Frontal cortex (tissue), 4 donors: ENCODE measurements at places on chromosomes 2 and 18. TPM values are rescaled to one million over a fixed set of nuclear protein-coding genes. Genes with fewer than 3 reads are reported as not detected.

DNA sequence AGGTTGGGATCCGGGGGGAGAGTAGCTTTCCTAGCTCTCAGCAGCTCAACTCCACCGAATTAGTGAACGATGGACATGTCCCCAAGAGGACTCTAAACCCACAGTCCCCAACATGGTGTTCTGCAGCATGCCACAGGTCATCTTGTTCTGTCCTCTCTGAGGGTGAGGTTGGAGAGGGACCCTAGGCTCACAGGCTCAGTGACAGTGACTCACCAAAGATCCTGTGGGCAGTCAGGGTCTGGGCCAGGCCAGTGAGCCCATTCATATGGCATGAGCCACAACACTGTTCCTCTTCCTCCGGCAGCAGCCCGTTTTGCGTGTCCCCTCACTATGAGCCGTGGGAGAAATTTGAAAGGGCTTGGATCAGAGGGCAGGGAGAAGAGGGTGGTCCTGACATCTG is 2.8 kb upstream of the SLC20A1 start:
- DNase-seq = no peak

DNA sequence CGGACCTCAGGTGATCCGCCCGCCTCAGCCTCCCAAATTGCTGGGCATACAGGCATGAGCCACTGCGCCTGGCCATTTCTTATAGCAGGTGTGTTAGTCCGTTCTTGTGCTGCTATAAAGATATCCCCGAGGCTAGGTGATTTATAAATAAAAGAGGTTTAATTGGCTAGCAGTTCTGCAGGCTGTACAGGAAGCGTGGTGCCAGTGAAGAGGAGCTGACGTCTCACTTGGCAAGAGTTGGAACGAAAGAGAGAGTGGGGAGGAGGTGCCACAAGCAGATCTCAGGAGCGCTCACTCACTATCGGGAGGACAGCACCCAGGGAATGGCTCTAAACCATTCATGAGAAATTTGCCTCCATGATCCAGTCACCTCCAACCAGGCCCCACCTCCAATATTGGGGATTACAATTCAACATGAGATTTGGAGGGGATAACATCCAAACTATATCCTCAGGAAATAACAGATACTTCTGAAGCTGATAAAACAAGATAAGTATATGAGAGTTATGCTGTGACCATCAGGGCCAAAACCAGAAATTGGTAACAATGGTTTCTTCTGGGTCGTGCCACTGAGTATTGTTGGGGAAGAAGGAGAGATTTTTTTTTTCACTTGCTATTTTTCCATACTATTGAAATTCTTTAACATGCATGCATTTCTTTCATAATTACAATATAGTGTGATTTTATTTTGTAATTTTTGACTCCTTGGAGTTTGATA is 7.4 kb upstream of the RMC1 start:
- no peak for DNase-seq

DNA sequence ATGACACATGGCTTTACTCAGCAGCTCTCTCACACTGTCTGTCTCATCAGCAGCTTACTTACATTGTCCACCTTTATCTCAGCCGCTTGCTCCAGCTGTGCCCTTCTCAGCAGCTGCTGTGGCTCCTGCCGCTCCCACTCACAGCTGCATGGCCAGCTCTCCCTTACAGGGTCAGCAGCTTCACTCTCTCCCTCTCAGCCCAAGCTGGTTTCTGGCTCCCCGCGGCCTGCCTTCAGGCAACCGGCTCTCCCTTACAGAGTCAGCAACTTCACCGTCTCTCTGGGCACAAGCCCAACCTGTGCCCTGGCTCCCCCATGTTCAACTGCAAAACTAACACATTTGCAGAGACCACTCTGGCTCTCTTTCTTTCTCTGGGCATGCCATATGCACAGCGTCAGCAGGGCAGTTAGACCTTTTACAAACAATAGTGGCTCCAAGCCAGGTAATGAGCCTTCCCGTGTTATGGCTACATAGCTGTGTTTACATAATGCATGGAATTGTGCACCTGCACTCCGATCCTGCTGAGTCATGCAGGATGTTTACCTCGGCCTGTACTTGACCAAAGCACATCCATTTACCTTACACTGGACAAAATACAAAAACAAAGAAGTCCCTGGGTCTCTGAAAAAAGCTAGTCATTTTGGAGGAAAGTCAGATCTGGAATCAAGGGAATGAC is 167.3 kb downstream of the DOK6 start:
- DNase-seq = no peak

DNA sequence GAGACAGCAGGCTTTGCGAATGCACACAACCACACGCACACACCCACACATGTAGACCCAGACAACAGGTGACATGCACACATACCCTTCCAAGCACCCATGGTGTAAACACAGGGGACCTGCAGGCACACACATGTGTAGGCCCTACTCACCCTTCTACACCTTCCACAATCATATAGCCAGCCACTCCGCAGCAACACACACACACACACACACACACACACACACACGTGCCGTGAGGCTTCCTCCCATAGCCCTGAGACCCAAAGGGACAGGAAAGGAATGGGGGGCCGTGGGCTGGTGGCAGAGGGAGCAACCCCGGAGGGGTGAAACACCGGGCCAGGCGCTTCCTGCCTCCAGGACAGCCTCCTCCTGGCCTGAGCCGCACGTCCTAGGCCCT is 37.4 kb downstream of the BIN1 start:
- no peak for DNase-seq

GRCh38 chr2:5690718-5691220 is 1.4 kb upstream of the SOX11 start:
- no peak for DNase-seq

The PROKR1 gene
- total RNA-seq = 0.82 TPM

GRCh38 chr2:59080451-59081181 is 839.5 kb upstream of the FANCL start:
- no peak for DNase-seq

GRCh38 chr2:143732076-143732475 is 602.9 kb downstream of the ARHGAP15 start:
- DNase-seq = no peak

- DNase-seq = no peak
These were observed 45.8 kb downstream of the WDR7 start for GRCh38 chr18:56696966-56697365.

The PDE1A gene
- 51.0 TPM for total RNA-seq

- no peak for DNase-seq
These were observed 120.6 kb upstream of the CTDP1 start for GRCh38 chr18:79558933-79559416.

DNA sequence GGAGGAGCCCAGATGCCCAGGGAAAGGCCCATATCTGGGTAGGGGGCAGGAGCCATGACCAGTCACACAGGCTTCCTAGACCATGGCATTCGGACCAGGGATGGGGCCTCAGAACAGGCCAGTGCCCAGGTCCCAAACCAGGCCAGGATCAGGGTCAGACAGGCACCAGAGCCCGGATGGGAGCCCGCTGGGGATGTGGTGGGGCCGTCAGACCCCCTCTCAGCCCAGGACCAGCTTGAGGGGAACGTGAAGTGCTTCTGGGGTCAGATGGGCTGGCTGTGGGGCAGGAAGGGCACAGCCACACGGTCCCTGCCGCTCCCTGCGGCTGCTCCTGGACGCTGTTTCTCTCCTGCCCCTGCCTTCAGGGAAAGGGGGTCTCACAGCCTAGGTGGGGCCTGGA is 39.1 kb downstream of the SNED1 start:
- no peak for DNase-seq

- no peak for DNase-seq
These were observed 33.2 kb upstream of the CWC22 start for GRCh38 chr2:180040146-180040925.

GRCh38 chr18:29377346-29377745 is 1200.4 kb upstream of the CDH2 start:
- no peak for DNase-seq

The LYPD6B gene
- 4.5 TPM for total RNA-seq

DNA sequence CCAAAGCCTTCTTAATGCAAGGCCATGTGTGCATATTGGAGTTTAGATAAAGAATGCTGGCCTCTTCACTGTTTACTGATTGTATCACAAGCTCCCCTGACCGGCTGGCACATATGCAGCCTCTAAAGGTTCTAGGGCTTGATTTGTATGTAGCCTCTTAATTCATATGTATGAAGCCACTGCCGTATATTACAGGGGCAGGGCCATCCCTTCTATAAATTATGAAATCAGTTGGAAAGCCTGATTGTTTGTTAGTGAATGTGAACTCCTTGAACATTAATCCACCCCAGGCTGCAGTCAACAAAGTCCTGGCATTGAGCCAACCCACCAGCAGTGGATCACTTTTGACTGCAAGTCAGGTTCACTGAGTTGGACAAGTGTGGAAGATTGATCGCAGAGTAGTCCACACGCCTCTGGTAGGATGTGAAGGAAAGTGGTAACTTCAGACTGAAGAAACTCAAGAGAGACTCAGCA is 61.6 kb upstream of the PARD3B start:
- no peak for DNase-seq

The SLC9A2 gene
- 0.41 TPM for total RNA-seq

GRCh38 chr2:130827502-130828251 is 9.0 kb upstream of the ARHGEF4 start:
- no peak for DNase-seq

The NAT8 gene
- not detected for total RNA-seq

- DNase-seq = no peak
These were observed 12.0 kb upstream of the CRIM1 start for GRCh38 chr2:36343606-36344005.

The ABCG8 gene
- total RNA-seq = 0.41 TPM

GRCh38 chr2:64040161-64040560 is 20.9 kb upstream of the VPS54 start:
- DNase-seq = no peak

The TRAK2 gene
- total RNA-seq = 53.8 TPM

DNA sequence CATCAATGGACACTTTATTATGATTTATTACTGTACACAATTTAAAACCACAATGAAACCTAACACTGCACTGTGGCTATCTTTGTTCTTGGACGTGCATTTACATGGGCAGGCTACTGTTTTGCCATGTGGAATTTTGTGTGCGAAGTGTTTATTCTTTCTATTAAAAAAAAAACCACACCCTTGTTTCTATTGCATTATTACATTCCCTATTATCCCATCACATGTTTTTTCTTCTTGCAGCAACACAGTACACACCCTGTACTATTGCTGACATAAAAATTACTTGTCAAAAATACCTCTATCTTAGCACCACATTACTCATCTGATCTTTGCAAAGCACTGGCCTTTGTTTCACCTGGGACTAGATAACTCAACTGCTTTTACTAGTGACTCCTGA is 1.5 kb downstream of the RNF152 start:
- no peak for DNase-seq

The CAMKMT gene
- 6.5 TPM for total RNA-seq

- no peak for DNase-seq
These were observed 31.0 kb downstream of the MRPL33 start for GRCh38 chr2:27802547-27802946.

GRCh38 chr2:191051177-191051576 is 37.2 kb upstream of the STAT1 start:
- no peak for DNase-seq

- no peak for DNase-seq
These were observed 36.3 kb upstream of the MSTN start for GRCh38 chr2:190098851-190099250.

The ITGA6 gene
- total RNA-seq = 26.5 TPM

GRCh38 chr2:86199834-86200177 is 549 bp downstream of the MRPL35 start:
- DNase-seq = no peak

DNA sequence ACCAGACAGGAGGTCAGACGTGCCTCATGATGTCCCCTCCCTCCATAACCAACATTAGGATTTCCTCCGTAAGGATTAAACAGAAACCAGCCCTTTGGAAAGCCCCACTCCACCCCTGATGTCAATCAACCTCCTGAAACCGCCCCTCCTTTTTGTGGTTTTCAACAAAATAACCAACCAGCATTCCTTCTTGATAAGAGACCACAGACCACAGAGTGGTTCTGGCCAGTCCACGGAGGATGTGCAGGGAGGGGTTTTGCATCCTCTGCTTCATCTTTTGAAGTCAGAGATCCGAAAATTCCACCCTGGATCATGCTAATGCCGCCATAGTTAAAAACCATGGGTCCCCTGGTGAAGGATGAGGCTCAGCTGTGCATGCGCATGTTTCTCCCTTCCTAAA is 180.0 kb upstream of the CCDC150 start:
- DNase-seq = no peak

GRCh38 chr2:235780401-235780800 is 286.6 kb downstream of the AGAP1 start:
- no peak for DNase-seq

DNA sequence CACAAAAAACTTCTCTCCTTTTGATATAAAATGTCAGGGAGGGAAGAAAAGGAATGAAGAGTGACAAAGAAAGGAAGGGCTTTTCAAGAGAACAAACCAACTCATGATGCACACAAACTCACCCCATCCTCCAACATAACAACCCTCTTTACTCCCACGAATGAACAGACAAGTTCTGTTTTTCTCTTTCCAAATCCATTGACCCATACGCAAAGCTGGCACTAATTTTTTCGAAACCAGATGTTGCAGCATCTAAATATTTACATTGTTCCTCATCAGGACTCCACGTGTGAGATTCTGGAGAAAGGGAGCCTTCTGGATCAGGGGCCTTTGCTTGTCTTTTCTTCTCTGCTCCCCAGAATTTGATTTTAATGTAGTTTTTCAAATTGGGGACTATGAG is 143.3 kb upstream of the BCL2L11 start:
- DNase-seq = no peak

- no peak for DNase-seq
These were observed 790.5 kb downstream of the RNF144A start for GRCh38 chr2:7707723-7708122.

DNA sequence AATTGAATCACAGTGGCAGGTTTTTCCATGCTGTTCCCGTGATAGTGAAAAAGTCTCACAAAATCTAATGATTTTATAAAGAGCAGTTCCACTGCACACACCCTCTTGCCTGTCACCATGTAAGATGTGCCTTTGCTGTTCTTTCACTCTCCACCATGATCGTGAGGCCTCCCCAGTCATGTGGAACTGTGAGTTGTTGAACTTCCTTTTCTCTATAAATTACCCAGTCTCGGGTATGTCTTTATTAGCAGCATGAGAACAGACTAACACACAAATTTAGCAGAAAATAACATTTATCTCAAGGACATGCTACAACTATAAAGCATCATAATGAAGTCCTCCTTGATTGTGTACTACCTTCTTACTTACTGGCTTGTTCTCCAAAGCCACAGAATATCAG is 1526.0 kb downstream of the LRP1B start:
- no peak for DNase-seq

DNA sequence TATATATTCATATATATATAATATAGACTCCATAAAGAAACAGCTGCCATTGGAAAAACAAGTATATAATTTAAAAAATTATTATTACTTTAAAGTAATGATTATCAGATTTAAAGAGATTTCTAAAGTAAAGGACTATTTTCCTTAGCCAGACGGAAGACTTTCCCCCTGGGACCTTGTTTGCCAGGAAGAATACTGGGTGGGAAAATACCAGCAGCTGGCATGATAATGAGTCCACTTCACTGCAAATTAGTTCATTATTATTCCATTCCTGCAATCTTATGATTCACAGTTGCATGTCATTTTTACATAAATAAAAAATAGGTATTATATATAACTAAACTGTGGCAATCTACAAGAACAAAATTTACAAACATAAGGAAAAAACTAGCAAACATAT is 339.8 kb upstream of the CDH7 start:
- no peak for DNase-seq

The UPP2 gene
- 1.6 TPM for total RNA-seq

GRCh38 chr18:46264255-46264654 is 160.1 kb downstream of the HAUS1 start:
- no peak for DNase-seq

The SCG2 gene
- 138 TPM for total RNA-seq

GRCh38 chr2:127567351-127567854 is 31.9 kb downstream of the MYO7B start:
- no peak for DNase-seq

The MC2R gene
- under 0.01 TPM for total RNA-seq
